ENCODE measurements at places on chromosomes 5 and 9.

GRCh38 chr9:72538921-72539702, 17.7 kb downstream of the TMC1 start:
- DNase-seq, result no peak

DNA sequence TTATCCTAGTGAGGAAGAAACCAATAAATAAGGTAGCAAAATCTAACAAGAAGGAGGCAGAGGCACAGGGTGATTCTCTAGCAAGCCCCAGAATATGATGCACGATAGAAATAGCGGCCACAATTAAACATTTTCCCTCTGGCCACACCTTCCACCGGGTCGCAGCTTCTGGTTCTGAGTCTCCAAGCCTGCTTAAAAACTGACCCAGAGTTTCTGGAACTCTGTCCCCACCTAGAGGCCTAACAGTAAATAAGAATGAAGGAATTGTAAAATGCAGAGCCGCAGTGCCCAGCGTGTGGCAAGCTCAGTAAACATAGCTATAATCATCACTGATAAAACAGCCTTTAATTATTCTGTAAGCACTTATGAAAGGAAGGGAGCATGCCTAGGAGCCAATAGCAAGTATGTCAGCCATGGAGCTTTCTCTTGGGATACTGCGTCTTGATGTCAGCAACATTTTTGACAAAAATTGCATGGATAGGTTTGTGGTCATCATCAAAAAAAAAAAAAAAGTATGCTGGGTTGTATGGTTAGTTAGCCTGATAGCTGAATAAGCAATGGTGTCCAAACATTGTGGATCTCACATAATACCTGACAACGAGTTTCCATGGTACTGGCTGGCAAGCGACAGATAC, 465.5 kb downstream of the DNAH5 start:
- DNase-seq, result no peak

DNA sequence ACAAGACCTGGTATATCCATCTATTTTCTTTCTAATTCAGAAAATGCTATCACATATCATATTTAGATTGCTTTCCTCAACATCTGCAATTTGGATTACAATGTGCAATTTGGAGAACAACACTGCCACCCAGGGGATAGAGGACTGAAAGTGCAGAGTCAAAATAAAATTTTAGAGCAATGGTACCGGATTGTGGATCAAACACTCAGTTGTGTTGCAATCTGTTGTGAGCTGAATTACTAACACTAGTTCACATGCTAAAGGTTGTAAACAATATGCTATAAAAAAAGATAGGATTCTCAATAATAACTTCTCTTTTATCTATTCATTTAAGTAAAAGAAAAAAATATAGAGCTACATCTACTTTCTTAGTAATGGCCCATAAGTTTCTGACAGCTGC, 11.9 kb upstream of the SRFBP1 start:
- DNase-seq, result no peak

DNA sequence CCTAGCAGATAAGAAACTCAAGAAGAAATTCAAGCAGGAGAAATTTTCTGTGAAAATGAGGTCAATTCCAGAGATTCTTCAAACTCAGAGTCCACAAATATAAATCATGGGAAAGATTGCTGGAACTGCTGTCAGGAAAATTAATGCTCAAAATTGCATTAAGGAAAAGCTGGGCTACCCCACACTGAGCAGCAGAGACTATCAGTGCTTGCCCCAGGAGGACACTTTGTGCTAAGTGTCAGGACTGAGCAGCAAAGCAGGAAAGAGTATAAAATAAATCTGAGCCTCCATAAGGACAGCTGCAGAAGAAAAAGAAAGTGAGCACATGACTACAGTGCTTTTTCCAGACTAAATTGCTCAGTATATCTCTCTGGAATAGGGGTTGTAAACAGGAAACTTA, 81.6 kb downstream of the RGS7BP start:
- no peak for DNase-seq

GRCh38 chr5:148145916-148146315, 22.4 kb upstream of the SPINK14 start:
- no peak for DNase-seq

DNA sequence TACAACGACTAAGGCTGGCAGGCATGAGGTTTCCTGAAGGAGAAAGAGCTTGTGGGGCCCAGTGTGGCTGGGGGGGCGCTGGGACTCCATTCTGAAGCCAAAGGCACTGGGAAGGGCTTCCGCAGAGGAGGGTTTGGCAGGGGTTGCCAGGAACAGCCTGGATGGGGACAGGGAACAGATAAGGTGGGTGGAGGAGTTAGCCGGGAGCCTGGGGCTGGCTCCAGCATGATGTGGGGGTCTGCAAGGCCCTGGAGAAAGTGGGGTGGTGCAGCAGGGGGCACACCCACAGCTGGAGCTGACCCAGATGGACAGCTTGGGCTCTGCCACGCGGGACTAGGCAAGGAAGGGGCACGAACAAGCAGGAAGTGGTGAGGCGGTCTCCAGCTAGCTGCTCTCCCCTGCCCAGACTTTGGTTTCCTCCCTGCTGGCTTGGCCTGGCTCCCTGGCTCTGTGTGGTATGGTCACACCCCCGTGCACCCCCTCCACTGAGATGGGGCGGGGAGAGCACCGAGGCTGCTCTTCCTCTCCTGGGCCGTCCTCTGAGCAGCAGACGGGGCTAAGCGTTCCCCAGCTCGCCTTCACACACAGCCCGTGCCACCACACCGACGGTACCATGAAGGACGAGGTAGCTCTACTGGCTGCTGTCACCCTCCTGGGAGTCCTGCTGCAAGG, at the start of gene LTC4S:
TSS of gene LTC4S (plus strand) at position 519 of the 672 bp plus-strand sequence. CDS start at position 614, 95 bp downstream.
- no peak for DNase-seq

DNA sequence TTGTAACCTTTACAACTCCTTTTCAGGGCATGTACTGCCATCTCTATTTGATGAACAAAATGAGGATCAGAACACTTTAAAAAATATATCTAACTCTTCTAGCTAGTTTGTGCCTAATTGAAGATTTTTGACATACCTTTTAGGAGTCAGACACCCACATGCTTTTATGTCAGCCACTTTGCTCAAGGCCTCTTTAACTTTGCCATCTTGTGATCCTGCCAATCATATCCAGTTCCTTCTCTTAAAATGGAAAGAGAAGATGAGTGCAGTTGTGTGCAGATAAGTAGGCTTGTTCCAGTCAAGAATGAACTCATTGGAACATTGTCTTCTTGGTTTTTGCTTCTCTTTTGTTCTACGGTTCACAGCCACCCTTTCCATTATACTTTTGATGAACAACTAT, 425.6 kb upstream of the TNC start:
- DNase-seq, result no peak

DNA sequence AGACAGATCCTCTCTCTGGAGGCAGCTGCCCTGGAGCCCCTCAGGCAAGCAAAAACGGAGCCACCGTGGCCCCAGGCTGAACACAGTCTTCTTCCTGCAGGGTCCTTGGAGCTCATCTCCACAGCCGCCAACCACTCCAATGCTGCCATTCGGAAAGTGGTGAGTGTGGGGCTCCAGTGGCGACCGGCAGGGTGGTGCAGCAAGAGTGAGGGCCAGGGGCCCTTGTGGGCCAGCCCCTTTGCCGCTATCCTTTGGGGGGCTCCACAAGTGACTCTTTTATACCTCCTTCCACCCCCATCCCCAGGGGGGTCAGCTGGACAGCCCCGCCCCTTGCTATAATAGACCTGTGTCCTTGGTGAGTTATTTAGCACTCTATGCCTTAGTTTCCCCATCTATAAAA, 47.4 kb upstream of the SUSD3 start:
- no peak for DNase-seq

DNA sequence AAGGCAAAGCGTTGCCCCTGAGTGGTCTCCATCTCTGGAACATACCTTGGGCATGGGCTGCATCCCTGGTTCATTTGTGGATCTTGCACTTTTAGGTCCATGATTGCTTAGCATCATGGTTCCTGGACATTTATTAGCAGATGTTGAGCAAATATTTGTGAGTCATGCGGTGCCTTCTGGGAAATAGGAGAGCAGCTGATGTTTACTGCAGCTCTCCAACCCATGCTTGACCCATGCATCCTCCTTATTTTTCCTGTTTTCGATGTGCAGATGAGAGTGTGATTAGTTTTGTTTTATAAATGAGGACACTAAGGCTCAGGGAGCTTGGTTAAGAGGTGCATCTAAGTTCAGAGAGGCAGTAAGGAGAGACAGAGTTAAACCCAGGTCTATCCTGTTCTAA, 253.7 kb downstream of the ICE1 start:
- DNase-seq, result no peak

- no peak for DNase-seq
Measured at GRCh38 chr9:15157381-15157780, 149.6 kb downstream of the TTC39B start.

DNA sequence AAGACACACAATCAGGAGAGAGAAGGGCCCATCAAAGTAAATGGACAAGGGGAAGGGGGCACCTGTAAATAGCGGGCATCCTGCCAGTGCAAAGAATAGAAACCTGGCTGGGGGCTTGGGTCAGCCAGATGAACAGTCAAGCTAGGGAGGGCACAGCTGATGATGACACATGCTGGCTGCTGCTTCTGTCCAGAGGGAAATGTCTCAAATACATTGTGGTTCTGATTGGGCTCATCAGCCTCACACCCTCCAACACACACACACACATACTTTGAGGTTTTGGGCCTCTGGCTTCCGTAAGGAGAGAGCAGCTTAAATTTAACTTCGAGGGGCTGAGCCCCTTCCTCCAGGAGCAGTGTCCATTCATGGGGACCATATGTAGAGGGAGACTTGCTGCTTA, 27.6 kb upstream of the SPATA31E1 start:
- DNase-seq, result no peak

- DNase-seq, result no peak
Measured at GRCh38 chr5:963673-964531, 44.7 kb upstream of the NKD2 start.

DNA sequence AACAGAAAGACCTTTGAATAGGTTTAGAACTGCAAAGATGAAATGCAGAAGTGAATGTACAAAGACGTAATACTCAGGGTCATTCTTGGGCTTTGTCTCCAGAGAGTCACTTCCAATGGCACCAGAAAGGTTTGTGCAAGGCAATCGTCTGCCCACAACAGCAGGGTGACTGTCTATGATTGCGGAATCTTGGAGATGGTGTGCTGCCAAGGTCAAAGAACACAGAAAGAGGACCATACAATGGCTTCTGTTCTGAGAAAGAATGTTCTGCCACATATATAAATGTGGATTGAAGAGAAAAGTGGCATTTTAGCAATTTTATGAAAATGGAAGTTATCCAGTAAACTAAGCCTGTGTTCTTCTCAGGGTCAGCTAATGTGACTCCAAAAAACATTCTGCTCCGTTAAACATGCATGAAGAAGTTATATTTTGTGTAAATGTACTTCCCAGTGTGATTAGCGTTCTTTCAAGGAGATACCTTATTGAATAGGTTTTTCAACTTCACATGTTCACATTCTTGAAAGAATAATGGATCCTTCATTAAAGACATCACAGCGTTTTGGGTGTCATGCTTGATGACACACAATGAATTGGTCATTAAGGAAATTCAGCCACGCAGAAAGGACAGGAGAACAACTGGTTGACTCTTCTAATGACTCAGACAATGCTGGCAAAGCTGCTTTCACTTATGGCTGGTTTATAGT, 73.4 kb upstream of the CDH6 start:
- DNase-seq, result no peak

GRCh38 chr5:92807085-92807484, 773.9 kb downstream of the NR2F1-AS1 start:
- no peak for DNase-seq

DNA sequence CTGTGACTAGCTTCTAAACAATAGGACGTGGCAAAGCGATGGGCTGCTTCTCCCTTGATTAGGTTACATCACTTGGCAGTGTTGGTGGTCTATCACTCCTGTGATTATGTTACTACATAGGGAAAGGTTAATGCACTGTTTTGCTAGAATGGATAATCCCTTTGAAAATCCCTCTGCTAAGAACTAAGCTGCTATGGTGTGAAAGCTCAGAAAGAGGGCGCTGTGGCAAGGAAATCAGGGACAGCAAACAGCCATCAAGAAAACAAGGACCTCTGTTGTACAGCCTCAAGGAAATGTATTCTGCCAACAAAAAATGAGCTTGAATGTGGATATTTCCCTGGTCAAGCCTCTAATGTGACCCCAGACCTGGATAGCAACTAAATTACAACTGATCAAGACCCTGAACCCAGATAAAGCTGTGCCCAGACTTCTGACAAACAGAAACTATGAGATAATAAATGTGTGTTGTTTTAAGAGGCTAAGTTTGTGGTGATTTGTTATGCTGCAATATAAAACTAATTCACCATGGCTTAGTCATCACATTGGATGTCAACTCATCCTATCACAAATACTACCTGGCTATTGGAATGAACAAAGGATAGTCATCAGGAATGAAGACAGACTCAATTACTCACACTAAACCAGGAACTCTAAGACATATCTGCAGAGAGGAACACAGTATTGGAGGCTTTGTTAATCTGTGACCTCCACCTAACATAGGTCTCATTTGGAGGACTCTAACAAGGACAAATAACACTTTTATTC, 1215.9 kb downstream of the EFNA5 start:
- DNase-seq, result no peak

- DNase-seq, result no peak
Measured at GRCh38 chr5:102624405-102624804, 125.6 kb upstream of the SLCO6A1 start.

GRCh38 chr5:67315082-67315989, 118.7 kb upstream of the CD180 start:
- no peak for DNase-seq

DNA sequence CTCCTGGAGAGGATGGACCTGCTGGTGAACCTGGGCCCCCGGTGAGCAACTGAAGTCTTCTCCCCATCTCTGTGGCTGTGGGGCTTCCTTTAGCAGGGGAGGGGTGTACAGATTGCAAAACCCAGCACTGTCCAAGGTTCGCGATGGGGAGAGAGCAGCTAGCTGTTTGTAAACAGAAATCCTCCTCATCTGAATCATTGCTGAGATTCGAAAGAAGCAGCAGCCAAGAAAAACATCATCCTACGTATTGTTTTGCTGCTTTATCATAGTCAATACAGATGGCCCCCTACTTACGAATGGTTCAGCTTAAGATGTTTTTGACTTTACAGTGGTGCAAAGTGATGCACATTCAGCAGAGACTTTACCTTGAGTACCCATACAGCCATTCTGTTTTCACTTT, 80.0 kb upstream of the TGFBR1 start:
- DNase-seq, result no peak

DNA sequence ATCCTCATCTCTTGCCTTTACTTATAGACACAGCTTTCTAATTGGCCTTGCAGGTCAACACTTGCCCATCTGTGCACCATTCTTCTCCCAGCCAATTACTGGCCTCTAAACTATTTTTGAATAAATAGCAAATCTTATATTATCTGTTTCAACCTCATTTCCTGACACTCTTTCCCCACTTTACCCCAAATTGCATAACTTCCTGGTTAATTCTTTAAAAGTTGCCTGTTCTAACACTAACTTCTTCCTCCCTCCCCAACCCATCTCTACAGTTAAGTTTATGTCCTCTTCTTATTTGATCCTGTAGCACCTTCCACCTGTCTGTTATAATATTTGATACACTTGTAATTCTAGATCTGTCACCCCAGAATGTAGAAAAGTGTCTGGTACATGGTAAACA, 372.1 kb downstream of the PDE4D start:
- DNase-seq, result no peak

DNA sequence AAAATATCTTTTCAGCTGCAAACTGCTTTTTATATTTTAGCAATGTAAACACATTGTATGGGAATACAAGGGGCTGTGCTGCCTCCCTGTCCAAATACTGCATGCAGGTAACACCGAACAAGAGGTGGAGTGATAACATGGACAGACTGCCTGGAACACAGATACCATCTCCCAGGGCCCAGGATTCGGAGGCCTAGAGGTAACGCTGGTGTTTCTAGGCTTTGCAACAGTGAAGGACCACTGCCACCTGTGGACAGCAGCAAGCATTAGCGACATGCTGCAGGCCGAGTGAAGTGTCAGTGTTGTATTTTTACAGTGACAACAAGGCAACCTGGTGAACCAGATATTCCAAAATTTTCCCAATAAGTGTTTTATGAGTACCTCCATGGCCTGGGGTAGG, 379.1 kb downstream of the DMRT2 start:
- DNase-seq, result no peak

Data from T-helper 17 cell (primary cell).